Fibroblast of mammary gland (primary cell): ENCODE measurements at places on chromosomes 6 and 20.

DNA sequence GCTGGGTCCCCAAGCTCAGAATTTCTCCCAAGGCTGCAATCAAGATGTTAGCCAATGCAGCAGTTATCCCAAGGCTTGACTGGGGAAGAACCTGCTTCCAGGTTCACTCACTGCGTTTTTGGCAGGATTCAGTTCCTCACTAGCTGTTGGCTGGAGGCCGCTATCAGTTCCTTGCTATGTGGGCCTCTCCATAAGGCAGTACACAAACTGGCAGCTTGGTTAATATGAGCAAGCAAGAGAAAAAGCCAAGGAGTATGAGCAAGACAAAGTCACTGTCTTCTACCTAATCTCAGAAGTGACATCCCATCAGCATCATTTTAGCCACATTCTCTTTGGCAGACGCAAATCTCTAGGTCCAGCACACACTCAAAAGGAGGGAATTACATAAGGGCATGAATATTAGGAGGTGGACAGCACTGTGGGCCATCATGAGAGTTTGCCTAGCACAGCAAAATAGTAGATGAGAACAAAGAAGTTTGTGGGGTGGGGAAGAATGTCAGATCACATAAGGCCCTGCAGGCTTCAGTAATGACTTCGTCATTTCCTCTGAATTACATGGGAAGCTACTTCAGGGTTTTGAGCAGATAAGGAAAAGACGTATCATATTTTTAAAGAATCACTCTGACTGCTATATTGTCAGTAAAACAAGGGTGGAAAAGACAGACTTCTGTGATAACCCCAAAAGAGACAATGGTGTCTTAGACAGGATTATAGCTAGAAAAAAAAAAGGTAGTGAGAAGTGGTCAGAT is 25.5 kb downstream of the LMBRD1 start:
- no peak for DNase-seq

DNA sequence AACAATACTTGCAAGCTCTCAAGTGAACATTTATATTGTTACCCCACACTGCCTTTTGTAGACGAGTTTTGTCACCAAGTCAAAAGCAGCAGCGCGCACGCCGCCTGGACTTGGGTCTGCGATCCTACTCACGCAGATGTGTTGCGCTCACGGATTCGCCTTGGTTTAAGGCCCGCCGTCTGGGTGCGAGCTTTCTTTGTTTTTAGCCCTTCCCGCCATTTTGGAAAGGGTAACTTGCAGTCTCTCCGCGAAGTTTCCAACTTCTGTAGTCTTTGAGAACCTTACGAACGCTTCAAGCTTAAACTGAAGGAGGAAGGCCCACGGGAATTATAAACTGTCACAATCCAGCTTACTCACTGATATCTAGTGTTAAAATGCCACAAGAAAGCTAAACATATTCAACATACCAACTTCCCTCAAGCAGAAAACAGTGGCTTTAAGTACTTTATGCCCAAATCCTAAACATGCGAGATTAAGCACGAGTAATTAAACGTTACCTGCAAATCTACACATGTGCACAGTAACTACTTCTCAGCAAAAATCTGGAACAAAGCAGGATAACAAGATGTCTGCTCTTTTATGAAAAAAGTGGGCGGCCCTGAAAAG is 80.4 kb upstream of the BTN3A2 start:
- DNase-seq: peak; percentile 71

DNA sequence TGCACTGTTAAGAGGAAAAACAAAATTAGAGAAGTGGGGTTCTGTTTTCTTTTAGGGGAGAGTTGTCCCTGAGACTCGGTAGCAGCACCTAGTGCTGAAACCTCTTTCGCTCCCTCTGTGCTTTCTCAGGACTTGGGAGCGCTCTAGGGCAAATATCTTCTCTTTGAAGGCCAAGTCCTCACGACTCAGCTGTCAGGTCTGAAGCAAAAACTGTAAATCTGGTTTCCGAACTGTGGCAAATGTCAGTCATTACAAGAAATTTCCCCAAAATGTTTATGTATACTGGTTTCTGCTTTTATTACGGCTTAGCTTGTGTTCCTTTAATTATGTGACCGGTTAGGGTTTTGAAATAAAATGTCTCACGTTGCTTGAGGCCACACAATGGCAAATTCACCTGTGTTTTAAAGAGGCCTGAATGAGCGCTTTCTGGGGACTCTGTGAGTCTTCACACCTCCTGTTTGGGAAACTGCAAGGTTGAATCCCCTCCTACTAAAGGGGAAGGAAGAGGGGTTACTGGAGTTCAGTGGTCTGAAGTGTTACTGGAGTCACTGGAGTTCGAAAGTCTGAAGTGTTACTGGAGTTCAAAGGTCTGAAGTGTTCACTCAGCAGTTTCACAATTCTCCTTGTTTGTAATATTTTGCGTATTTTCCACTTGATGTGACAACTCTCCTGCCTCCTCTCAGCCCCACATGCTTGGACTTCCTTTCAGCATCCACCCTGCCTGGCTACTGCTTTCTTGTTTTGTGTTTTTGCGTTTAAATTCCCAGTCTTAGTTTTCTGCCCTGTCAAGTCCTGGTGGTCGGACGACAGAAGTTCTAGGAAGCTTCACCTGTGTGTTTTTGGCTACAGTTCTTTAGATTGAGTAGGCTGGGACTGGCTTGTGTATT is 1.6 kb downstream of the SMPDL3A start:
- DNase-seq: peak; percentile 34

DNA sequence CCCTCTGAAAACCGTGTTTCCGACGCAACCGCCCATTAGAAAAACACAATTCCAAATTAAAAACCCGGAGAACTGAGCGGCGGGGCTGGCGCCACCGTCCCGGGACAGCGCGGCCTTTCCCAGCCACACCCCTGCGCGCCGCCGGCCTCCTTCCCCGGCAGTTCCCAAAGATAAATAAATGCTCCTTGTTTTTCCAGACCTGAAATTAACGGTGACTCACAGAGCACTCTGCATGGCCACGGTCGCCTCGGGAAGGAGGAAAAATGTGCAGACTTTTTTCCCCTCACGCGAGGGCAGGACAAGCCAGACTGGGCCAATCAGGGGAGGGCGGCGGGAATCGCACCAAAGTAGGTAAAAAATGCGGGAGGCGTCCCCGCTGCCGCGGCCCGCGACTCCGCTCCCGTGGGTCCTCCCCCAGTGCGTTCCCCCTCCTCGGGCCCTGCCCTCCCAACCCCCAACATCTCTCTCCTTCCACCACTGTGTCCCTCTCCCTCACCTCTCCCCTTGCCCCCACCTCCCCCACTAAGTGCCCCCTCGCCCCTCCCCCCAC is 828 bp upstream of the DSTN start:
- DNase-seq: peak; percentile 97

DNA sequence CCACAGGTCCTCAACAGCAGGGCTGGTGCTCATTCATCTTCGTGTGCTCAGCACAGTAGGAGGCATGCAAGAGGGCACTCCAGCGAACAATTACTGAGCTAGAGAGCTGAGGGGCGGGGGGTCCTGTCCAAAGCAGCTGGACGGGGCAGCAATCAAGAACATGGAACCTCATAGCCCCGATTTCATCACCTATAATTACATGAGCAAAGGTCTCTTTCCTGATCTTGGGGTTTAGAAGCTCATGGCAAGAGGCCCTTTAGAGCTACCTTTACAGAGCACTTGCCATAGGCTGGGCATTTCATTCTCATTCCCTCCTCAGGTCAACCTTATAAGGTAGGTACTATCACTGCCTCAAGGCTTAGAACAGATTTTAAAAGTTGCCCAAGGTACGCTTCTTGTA is 10.4 kb downstream of the MOCS1 start:
- DNase-seq: no peak

DNA sequence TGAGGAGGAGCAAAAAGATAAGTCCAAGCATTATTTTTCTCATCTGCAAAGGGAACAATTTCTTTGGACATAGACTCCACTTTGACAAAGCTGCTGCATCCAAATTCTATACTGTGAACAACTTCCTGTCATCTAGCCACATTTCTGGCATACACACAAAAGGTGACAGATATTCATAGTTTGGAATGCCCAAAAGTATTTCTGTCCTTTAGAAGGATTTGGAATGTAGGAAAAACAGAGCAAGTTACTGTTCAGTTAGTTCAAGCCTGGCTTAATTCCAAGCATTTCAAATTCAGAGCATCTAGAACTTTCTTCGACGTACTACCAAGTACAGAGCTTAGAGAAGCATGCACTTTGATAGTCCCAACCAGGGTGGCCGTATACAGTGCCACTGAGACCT is 134.0 kb downstream of the PDE7B start:
- no peak for DNase-seq

- DNase-seq: peak; percentile 81
Observed at GRCh38 chr6:30820193-30820592, 64.1 kb upstream of the DDR1 start.

- no peak for DNase-seq
Observed at GRCh38 chr6:2740581-2740980, 10.1 kb downstream of the MYLK4 start.

DNA sequence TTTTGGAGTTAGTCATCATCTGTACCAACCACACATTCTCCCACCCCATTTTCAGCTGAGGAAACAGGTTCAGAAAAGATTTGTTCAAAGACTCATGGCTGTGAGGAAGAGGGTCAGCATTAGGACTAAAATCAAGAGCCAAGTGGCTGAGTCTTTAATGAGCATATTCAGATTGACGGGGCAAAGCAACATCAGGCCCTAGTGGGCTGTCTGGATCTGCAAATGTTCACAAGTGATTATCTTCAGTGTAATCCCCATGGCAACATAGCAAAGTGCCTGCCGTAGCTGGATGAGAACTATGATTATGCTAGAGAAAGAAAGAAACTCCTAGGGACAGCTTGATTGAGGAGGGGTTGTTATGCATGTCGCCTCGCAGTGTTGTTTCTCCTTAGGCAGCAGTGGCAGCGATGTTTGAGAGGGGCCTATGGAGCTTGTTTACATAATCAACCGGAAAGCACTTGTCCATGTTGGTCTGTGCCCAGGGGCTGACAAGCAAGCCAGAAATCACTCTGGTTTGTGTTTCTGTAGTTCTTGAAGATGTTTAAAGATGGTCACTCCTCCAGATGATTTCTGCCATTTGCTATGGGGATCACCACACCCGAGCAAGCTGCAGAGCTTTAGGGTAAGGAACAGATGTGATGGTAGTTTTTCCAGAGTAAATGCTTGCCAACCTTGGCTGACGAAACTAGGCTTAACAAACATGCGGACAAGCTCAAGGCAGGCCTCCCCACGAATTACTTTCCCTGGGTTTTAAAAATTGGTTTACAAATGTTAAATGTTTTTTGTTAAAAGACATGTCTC is 124.3 kb upstream of the MLIP start:
- DNase-seq: peak; percentile 78

DNA sequence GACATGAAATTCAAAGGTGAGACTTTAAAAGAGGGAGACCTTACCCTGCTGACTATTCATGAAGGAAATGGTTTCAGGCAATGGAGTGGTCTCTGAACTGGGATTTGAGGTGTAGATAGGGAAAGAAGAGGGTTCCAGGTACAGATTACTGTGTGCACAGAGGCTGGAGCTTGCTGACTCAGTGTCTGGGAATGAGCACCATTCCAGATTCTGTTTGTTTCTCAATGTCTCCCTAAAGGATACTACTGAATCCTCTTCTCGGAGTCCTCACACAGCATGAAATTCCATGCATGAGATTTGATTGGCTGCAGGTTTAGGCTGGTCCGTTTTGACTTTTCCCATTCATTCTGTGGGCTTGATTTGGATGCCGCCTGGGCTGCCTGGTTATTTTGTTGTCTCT is 49.0 kb downstream of the PPP1R14C start:
- DNase-seq: peak; percentile 58

DNA sequence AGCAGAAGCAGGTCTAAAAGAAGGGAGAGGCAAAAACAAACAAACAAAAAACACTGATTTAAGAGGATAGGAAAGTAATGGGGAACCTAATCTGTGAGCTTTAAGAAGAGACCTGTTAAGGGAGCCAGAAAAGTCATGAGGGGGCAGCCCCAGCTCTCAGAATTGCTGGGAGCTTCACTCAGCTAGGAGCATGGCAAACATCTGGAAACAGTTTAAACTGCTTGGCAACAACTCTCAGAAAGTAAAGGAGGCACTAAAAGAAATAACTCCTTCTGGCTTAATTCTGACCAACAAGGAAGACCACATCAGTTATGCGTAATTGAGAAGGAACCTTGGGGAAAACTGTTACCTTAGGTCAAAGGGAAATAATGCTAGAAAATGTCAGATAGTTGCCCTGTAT is 121.4 kb downstream of the LAMP5 start:
- peak; percentile 7 for DNase-seq

DNA sequence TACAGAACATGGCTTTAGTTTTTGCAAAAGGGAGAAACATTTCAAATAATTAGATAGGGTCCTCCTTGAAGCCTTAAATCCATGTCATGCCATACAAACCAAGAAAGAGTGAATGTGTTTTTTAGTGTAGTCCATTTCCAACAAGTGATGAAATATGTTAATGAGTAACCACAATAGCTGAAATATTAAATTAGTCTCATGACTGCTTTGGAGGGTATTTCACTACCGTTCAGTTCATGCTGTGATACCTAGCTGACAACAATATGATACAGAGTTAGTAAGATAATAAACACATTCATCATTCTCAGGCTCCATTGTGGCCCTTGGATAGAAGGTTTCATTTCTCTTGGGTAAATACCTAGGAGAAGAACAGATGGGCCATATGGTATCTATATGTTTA is 5.8 kb upstream of the ID4 start:
- no peak for DNase-seq

DNA sequence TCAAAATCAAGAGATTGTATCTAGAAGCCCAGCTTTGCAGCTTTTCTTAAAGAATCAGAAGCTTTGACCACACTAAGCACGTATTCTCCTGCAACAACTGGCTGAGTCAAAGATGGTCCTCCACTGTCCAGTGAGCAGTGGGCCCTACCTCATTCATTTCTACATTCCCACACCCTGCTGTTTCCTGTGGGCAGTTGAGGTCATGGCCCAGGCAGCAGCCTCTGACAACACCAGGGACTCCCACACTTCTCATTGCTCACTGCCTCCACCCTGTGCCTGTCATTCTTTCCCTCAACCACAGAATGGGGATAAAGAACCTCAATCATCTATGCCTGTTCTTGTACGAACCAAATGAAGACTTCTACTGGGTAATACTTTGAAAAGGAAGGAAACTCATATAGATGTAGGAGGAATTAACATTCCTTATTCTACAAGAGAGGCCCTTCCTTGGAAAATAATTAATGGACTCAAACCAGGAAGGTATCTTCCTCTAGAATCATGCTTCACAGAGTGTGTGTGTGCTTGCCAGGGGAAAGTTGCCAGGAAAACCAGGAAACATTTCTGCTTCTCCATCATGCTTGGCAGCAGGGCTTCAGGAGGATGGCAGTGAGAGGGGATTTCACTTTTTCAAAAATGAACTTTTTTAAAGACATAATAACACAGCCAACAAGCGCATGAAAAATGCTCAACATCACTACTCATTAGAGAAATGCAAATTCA is 191.7 kb upstream of the RIN2 start:
- peak; percentile 7 for DNase-seq

GRCh38 chr6:33696548-33697518 is 14.7 kb downstream of the UQCC2 start:
- DNase-seq: peak; percentile 85

- DNase-seq: no peak
Observed at GRCh38 chr6:20349225-20349624, 52.5 kb upstream of the E2F3 start.

- DNase-seq: no peak
Observed at GRCh38 chr6:24718449-24719124, 367 bp downstream of the C6orf62 start.
